ENCODE measurements at places on chromosomes 2 and 18.
A peak's percentile ranks its signal among the peaks of the same experiment; 100 is the strongest.

- no peak for DNase-seq
Measured at GRCh38 chr2:222706616-222707015, 35.2 kb downstream of the MOGAT1 start.

- DNase-seq, result no peak
Measured at GRCh38 chr2:206379266-206379665, 64.1 kb upstream of the ADAM23 start.

DNA sequence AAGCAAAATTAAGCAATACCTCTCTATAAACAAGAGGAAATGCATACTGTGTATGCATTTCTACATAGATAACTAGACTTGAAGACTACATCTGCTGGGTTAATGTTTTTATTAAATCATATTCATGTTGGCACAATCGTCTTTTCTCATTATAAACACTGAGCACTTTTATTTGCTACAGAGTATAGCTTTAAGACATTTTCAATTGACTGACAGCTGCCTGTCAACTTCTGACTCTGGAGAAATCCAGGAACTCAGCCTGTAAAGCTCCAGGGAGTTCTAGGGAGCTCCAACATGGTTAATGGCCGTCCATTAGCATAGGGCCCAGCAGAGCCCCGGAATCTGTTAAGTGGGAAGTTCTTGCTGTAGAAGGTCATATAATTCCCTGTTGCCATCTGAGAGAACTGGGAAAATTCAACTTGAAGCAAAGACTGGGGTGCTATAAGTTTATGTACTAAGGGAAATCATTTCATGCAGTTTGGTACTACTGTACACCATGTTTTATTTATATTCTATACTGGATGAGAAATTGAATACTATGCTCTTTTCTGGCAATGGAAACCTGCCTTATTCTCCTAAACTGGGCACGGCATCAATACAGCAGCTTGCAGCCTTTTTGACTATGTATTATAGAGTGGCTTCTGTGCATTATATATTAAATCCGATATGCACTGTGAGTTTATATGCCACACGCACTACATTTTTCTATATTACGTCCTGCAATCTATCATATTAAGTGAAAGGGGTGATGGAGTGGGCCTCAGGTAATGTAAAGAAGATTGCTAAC lies 243.5 kb upstream of the ZNF521 start:
- DNase-seq, result no peak

- no peak for DNase-seq
Measured at GRCh38 chr2:168496906-168497305, 40.8 kb downstream of the CERS6 start.

DNA sequence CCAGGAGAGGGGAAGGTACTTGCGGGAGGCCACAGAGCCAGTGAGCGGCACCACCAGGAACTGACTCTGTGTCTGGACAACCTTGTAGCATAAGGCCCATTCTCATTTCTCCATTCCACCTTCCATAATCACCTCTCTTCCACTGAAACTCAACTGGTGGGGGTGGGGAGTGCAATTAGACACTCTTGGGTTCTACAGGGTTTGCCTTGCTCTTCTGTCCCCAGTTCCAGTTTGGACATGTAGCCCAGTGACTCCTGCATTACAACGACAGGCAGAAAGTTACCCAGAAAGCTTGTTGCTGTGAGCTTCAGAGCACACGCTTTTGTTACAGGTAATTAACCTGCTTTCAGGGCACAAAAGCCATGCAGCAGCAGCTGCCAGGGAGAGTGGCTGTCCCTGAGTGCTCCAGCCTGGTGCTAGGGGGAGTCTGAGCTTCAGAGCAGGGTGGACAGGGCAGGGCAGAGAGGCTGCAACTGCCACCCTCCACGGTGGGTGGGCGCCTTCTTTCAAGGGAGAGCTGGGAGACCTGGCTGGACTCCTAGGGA lies 65.2 kb downstream of the COPS8 start:
- no peak for DNase-seq

DNA sequence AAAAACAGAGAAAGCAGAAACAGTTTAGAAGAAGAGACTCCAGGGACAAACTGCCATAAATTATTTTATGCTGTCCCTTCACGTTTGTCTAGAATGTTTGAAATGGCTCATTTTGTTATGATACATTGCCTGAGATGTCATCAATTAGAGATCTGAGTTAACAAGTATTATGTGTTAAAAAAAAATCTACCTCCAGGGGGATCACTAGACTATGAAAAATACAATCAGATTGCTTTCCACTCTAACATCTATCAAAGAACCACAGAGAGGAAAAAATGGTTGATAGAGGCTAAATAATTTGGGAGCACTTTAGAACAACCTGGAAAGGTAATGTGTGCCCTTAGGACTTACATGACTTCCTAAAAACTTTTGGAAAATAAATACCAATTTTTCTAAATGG lies 103.8 kb upstream of the CCDC150 start:
- no peak for DNase-seq

DNA sequence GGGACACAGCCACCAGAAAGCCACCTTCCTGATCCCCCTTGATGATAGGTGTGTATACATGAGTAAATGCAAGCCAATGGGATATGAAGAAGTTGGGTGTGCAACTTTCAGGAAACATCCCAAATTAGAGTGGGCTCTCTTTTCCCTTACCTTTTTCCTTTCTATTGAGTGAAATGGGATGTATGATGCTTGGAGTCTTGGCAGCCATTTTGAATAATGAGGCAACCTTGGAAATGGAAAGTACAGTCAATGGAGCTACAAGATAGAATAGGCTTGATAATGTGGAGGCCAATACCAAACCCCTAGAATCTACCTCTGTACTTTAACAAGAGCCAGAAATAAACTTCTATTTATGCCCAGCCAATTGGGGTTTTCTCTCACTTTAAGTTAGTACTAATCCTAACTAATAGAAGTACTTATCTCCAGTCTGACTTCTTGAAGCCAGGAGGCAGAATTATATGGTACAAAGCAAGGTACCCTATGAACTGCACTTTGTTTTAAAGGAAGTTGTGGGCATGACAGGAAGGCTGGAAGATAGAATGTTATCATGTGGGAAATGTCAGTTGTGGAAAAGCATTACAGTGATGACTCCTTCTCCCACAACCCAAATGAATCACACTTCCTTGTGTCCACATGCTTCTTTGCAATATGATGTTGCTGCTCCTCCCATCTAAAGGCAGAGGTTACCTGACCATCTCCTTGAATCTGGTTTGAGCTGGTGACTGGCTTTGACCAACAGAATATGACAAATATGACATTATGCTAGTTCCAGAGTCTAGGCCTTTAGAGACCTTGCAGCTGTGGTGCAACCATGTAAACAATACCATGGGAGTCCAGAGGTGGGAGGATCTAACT lies 12.9 kb upstream of the NABP1 start:
- no peak for DNase-seq

DNA sequence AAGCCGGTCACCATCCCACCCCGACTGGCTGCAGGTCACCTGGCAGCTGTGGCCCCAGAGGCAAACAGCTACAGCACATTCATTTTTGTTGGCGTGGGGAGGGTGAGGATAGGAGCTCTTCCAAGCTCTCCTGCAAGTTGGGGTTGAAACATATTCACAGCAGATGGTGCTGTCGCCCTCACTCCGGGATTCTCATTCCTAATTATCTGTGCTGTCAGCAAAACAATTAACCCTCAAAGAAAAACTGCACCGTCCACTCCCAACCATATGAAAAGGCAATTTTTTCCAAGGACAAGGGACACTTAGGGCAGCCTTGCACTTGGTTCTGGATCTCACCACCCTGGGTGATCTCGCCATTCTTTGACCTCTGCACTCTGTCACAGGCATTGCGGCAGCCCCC lies 68.6 kb downstream of the ZBTB7C start:
- DNase-seq, result no peak

DNA sequence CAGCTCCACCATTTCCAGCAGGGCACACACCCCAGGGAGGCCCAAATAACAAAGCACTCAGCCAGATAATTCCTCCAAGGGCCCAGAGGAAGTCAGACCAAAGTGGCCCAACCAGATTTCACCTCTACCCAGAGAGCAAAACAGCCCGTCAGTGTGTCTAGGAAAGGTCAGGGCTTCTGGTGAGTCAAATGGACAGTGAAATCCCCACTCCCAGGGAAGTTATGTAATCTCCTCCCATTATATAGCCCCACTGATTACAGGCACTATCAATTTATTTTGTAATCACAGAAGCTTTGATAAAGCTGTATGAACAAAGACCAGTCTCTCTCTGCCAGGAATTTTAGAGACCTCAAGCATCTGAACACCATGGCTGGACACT lies 4.0 kb downstream of the B4GALT6 start:
- no peak for DNase-seq

- DNase-seq, result no peak
Measured at GRCh38 chr2:239523954-239524330, 123.1 kb upstream of the HDAC4 start.

DNA sequence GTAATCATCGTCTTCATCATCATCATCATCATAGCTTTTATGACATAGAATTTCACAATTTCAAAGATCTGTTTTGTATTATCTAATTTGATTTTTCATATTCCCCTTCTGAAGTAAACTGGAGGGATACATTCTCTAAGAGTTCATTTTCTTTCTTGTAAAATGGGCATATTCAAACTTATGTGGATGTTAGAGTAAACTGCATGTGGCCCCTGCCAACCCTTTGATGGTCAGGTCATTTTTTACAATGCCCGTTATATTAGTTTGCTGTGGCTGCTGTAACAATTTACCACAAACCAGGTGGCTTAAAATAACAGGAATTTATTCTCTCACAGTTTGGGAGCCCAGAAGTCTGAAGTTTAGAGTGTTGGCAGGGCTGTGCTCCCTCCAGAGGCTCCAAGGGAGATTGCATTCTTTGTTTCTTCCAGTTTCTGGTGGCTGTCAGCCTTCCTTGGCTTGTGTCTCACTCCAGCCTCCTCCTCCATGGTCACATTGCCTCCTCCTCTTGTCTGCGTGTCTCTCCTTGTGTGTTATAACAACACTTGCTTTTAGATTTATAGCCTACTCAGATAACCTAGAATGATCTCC lies 127.5 kb upstream of the MMADHC start:
- DNase-seq, result peak; percentile 52

DNA sequence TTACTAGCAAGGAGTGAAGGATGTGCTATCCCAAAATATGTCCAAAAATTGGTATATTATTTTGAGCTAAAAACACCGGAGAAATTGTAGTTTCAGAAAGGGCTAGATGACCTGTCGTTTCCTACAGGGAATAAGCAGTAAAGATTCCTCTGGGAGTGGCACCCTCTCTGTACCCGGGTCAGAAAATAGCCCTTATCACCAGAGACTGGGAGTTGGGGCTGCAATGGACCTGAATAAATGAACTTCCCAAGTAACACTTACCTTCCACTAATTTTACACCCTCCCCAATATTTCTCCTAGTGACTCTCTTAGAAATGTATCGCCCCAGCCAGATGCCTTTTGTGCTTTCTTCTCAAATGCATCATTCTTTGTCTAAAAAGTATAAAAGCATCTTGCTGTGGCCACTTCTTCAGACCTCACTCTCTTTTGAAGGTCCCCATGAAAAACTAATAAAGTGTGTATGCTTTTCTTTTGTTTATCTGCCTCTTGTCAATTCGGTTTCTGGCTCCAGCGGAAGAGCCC lies 734 bp upstream of the RMC1 start:
- DNase-seq, result no peak

DNA sequence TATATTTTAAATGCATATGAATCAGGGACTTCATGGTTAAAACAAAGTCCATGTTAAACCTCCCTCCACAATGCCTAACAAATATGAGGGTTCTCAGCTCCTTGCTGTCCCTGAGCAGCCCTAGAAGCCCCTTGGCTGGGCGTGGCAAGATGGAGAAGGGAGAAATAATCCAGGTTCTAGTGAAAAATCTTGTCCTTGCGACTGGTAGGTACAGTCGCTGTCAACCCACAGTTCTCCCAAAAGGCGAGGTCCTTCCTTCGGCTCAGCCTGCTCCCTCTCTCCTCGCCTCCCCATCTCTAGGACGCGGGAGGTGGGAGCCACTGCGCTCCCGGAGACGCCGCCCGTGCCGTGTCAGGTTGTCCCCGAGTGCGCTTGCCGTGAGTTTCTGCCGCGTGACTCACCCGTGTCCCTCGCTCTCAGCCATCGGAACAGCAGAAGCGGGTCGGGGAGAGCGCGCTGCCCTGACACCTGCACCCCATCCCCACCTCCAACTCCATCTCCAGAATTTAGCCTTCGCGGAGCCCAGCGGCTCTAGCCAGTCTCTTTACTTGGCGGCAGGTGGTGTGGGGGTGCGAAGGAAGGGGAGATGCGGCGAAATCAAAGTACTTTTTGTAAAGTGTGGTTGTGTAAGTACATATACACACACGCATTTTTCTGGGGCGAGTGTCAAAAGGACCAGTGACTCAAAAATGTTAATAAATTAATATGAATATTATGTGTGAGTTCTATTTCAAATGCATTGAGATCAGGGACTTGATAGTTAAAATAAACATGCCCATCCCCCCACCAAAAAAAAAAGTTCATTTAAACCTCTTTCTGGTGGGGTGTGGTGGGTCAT lies 65.1 kb upstream of the TMEM17 start:
- no peak for DNase-seq
